ENCODE measurements at places on chromosomes 2 and 18. TPM values are rescaled to one million over a fixed set of nuclear protein-coding genes. Genes with fewer than 3 reads are reported as not detected.

DNA sequence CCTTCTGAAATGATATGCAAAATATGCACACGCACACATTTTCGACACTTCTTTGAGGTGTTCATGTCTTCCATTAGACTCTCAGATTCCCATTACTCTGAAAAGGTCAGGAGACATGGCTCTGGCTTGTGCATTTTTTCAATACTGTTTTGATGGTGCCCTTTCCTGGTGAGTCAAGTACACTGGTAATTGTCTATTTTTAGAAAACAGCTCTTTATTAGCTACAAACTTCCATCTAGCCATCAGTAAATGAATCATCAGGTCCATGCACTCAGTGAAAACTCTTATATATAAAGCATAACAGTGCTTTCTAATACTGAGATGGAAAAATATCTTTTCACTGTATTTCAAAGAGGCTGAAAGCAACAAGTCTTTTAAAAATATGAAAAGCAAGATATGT, 194.9 kb downstream of the GALNT1 start:
- DNase-seq: no peak

RFX8 gene
- 2.1 TPM for total RNA-seq

EVX2 gene
- not detected for total RNA-seq

- no peak for DNase-seq
Measured at GRCh38 chr2:41899189-41899588, 148.6 kb upstream of the PKDCC start.

- DNase-seq: no peak
Measured at GRCh38 chr2:128494640-128495321, 176.1 kb upstream of the HS6ST1 start.

PRKAG3 gene
- not detected for total RNA-seq

MGAT4A gene
- total RNA-seq: 25.0 TPM

- no peak for DNase-seq
Measured at GRCh38 chr2:23835423-23835822, 91.5 kb downstream of the ATAD2B start.

- no peak for DNase-seq
Measured at GRCh38 chr2:118058951-118059350, 29.3 kb upstream of the INSIG2 start.
